ENCODE measurements at places on chromosomes 7 and 10. TPM values are rescaled to one million over a fixed set of nuclear protein-coding genes. Genes with fewer than 3 reads are reported as not detected.

Gene TYW1B
- polyA plus RNA-seq: 5.4 TPM

Gene ING3
- 22.6 TPM for polyA plus RNA-seq

DNA sequence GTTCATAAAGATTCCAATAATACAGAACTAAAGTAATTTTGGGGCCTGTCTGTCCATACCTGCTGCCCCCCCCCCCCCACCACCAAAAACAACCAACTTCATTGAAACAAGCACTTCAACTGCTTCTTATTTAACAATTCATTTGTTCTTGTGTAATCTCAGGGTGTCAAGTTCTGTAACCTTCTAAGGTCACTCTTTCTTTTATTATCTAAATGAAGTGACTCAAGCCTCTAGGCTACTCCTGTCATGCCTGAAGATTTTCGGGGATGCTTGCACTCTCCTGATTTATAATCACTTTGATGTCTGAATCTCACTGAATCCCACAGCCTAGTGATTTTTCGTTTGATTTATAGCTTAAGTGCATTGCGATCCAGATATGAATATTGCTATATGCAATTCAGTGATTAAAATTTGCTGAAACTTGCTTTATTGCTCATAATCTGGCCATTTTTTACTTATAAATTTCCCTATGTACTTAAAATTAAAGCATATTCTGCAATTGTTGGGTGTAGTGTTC is 27.2 kb downstream of the GARIN1A start:
- DNase-seq: no peak

GRCh38 chr7:69452797-69453196 is 145.5 kb upstream of the AUTS2 start:
- DNase-seq: no peak

Gene EN2
- polyA plus RNA-seq: 0.81 TPM

DNA sequence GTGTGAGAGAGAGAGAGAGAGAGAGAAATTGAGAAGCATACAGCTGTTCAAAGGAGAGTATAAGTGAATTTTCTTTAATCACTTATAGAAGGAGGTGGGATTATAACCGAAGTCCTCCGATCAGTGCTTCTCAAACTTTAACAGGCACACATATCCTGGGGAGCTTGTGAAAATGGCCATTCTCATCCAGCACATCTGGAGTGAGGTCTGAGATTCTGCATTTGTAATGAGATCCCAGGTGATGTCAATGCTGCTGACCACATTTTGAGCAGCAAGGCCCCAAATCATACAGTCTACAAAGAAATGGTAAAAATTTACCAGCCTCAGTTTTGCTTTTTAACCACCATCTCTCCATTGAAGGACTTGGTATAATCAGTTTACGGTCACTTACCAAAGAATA is 219.0 kb downstream of the PTEN start:
- no peak for DNase-seq

DNA sequence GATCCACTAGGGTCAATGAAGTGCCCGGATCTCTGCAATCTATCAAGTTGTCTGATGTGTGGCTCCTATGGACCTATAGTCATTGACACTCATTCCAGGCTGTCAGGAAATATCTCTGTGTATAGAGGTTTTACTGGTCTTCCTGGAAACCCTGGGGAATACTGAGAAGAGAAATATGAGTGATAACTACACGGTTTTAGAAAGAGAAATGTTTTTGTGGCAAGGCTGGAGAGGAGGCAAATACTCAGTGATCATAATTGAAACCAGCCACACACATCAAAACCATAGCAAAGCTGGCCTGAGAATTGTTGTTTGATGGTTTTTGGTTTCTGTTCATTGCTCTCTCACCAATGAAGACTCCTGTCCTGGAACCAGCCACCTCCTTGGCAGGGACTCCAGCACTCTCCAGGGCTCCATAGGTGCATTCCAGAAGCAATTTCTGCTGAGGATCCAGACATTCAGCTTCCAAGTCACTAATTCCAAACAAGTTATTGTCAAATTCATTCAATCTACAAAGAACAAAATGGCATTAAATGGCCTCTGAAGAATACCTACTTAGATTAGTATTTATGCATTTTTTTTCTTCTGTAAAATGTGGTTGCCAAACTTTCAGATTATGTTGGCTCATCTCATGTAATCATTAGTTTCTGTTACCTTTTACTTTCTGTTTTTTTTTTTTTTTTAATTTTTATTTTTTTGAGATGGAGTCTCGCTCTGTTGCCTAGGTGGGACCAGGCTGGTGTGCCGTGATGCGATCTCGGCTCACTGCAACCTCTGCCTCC is 108.6 kb upstream of the ABI1 start:
- no peak for DNase-seq

Gene VPS37D
- polyA plus RNA-seq: 3.1 TPM

- DNase-seq: peak; percentile 33
Observed at GRCh38 chr10:48981310-48981907, 41.8 kb upstream of the LRRC18 start.

GRCh38 chr10:122551450-122551849 is 9.1 kb upstream of the DMBT1 start:
- no peak for DNase-seq

DNA sequence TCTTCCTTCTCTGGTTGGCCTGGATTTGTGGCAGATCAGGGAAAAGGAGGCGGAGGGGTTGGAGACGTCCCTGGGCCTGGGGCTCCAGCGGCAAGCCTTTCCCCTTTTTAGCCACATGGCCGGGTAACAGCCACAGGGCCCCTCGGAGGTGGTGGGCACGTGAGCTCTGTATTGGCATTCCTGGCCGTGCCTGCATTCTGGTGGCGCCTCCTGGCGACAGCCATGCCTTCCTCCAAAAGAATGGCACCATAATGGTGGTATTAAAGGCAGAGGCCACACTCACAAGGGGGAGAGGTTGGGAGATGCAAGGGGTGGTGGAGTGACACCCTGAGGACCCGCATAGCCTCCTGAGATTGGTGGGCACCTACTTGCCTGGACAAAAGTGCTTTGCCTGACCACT is 3.0 kb upstream of the AQP1 start:
- no peak for DNase-seq

DNA sequence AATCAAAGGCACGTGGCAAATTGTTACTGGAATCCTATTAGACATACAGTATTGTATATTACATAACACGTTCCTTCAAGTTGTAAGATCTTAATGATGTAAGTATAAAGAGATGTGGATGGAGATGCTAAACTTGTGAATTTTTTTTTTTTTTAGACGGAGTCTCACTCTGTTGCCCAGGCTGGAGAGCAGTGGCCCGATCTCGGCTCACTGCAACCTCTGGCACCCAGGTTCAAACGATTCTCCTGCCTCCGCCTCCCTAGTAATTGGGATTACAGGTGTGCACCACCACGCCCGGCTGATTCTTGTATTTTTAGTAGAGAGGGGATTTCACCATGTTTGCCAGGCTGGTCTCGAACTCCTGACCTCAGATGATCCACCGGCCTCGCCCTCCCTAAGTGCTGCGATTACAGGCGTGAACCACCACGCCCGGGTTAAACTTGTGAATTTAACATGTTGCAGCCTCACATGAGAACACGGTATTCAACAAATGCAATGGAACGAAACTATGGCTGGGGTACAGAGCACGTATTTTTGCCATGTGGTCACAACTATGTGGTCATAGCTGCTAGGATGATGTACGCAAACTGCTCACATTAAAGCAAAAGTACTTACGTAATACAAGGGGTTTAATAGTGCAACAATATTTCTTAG is 818 bp upstream of the SUPV3L1 start:
- no peak for DNase-seq

DNA sequence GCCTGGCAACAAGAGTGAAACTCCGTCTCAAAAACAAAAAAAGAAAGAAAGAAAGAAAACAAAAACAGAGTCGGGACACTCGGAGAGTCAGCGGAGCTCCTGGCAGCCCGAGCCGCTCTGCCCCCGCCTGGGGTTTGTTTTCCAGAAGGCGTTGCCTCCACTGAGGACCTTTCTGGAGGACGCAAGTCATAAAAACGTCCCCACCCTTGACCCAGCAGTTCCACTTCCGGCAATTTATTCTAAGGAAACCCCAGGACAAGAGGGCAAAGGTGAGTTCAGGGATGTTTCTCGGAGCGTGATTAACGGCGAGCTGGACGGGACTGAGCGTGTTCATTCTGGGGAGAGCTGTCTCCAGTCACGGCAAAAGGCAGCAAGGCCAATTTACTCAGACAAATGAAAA is 27.0 kb upstream of the SUN1 start:
- no peak for DNase-seq

Gene HECW1
- polyA plus RNA-seq: 0.20 TPM

DNA sequence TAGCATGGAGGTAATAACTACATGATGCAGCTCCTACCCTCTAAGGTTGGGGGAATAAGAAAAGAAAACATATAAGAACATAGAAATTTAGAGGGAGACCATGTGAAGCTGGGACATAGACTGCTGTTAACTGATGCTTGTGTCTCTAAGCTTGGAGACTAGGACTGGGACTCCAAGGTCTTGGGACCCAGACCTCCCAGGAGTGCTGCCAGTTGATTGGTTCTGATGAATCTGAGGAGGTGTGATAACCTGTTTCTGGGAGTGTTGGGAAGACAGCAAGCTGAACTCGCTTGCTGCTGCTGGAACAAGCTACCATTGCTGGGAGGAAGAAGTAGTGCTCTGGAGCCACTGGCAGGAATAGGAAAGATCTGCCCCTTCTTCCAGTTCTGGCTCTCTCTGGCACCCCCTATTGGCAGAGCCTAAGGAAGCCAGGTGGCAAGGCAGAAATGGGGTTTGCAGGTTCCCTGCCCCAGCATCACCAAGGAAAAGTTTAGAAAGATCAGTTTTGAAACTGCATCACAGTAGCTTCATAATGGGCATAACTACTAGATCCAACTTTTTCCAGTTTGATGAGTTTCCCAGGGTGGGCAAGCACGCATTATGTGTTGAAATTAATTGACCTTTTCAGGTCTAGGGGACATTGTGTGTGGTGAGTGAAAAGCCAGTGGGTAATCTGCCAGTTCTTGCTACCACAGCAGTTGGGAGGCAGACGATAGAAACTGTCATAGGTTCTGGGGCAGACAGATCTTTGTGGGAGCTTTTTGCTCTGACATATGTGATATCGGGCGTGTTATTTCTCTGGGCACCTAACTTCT is 140.7 kb downstream of the SND1 start:
- no peak for DNase-seq

GRCh38 chr7:115085421-115085820 is 163.5 kb downstream of the MDFIC start:
- DNase-seq: no peak

Gene RINT1
- polyA plus RNA-seq: 22.2 TPM

DNA sequence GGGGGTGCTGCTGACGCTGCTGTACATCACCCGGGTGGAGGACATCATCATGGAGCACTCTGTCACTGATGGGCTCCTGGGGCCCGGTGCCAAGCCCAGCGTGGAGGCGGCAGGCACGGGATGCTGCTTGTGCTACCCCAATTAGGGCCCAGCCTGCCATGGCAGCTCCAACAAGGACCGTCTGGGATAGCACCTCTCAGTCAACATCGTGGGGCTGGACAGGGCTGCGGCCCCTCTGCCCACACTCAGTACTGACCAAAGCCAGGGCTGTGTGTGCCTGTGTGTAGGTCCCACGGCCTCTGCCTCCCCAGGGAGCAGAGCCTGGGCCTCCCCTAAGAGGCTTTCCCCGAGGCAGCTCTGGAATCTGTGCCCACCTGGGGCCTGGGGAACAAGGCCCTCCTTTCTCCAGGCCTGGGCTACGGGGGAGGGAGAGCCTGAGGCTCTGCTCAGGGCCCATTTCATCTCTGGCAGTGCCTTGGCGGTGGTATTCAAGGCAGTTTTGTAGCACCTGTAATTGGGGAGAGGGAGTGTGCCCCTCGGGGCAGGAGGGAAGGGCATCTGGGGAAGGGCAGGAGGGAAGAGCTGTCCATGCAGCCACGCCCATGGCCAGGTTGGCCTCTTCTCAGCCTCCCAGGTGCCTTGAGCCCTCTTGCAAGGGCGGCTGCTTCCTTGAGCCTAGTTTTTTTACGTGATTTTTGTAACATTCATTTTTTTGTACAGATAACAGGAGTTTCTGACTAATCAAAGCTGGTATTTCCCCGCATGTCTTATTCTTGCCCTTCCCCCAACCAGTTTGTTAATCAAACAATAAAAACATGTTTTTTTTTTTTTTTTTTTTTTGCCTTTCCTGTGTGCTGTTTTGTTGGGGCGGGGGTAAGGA is 55.8 kb downstream of the TSPAN15 start:
- DNase-seq: no peak

- DNase-seq: peak; percentile 55
Observed at GRCh38 chr10:80046629-80047441, 31.6 kb upstream of the TMEM254 start.
